ENCODE measurements at places on chromosomes 1 and 21.
A peak's percentile ranks its signal among the peaks of the same experiment; 100 is the strongest.

DNA sequence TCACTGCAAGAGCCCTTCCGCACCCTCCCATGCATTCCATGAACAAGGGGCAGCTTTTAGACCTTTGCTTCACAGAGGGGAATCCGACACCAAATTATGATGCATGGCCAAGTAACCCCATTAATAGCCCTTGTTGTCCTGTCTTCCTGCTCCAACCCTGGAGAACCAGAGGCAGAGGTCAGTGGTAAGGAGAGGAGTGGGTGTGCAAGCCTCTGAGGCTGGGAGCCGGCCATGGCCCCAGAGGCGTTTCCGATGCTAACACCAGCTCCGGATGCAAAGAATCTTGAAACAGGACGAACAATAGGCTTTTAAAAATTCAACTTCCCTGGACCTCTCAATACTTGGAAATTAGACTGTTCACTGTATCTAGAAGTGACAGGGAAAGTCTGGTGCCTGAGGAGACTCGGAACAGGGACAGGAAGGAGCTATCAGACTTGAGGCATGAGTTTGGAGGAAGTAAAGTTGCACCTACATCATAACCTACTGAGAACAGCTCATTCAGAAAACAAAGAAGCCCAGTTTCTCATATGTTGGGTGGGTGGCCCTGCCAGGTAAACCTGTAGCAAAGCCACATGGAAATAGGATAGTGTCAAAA, 101.2 kb upstream of the ERG start:
- no peak for DNase-seq

DNA sequence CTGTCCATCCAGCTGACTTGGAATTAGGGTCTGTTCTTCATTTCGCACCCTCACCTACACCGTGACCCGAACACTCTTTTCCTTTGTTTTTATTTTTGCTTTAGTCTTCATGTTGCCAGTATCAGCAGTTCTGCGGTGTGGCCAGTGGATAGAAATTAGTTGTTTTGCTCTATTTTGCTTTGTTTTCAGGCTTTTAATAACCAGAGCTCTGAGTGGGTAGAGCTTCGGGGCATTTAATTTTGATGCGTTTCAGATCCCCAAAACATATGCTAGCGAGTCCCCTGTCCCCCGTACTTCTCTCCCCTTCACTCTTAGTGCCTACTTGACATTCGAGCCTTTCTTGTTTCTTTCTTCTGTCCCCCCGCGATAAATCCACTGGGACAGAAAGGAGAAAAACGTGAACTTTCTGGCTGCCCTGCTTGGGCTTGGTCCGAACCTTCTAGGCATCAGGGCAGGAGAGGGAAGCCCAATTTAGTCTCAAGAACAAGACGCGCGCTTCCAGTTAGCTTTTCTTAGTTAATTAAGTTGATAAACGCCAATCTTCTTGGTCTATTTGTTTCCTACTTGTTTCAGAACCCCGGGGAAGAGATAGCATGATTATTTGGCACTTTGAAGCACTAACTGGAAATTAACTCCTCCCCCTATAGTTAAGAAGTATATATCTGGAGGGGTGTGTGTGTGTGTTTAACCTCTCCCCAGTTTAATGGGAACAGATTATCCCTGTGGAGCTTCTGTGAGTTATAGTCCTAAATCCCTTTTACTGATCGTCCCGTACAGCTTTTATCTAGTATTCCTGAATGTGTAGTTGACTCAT, 839 bp downstream of the SWT1 start:
- DNase-seq, result no peak

GRCh38 chr21:32604464-32604863, 7.7 kb downstream of the CFAP298 start:
- DNase-seq, result no peak

- no peak for DNase-seq
Measured at GRCh38 chr1:3320246-3321152, 134.0 kb upstream of the ARHGEF16 start.

DNA sequence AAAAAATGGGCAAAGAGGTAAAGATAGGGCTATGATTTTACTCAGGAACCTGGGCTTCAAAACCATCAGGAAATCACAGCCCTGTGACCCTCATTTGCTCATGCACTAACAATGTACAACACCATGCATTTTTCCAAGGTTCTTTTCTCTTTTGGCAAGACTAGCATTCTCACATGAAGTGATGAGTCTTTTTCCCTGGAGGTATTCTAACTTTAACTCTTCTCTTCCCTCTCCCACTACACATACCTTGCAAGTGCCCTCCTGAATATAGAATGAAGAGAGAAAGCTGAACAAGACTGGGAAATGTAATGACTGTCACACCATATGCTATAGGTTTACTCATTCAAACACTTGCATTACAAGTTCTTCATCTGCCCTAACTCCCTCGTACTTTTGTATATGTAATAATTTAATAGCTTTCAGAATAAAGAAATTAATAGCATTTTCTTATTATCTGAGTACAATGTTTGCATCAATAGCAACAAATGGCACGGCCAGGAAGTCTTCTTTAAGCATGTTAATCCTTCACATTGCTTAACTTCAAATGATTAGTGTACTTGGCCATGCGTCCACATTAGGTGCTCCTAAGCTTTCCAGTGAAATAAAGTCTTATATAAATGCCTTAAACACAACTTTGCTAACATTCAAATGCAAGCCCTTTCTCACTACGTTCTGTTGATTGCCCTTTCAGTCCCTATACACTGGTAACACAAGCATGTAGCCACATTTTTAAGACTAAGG, 1.8 kb downstream of the NIBAN1 start:
- peak; percentile 28 for DNase-seq

- DNase-seq, result peak; percentile 60
Measured at GRCh38 chr1:201883786-201884185, 4.9 kb upstream of the SHISA4 start.

DNA sequence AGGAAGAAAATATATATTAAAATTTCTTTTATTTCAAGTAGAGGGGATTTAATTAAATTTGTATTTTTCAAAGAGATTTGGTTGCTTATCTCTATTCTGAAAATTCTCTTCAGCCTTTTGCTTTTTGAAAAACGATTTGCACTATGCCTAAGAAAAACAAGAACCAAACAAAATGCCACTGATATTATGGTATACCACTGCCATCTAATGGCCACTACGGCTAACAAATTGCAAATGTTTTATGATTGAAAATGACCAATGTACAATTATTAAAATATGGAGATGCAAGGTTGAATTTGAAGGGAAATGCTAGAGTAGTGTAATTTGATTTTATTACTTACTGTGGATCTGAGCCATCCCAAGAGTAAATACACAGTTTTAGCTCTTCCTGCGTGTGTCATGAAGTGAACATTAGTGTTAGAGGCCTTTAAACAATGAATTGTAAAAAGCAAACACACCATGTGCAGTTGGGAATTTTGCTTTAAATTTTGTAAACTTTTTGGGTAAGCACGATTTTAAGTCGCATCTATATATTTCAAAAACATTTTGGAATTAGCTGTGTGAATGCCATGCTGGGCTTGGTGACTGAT, 137.4 kb upstream of the USP25 start:
- peak; percentile 50 for DNase-seq

DNA sequence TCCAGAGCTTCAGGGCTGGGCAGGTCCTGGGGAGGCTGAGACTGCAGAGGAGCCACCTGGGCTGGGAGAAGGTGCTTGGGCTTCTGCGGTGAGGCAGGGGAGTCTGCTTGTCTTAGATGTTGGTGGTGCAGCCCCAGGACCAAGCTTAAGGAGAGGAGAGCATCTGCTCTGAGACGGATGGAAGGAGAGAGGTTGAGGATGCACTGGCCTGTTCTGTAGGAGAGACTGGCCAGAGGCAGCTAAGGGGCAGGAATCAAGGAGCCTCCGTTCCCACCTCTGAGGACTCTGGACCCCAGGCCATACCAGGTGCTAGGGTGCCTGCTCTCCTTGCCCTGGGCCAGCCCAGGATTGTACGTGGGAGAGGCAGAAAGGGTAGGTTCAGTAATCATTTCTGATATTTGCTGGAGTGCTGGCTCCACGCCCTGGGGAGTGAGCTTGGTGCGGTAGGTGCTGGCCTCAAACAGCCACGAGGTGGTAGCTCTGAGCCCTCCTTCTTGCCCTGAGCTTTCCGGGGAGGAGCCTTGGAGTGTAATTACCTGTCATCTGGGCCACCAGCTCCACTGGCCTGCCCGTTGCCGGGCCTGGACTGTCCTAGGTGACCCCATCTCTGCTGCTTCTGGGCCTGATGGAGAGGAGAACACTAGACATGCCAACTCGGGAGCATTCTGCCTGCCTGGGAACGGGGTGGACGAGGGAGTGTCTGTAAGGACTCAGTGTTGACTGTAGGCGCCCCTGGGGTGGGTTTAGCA, 9.3 kb downstream of the MYBPH start:
- no peak for DNase-seq

DNA sequence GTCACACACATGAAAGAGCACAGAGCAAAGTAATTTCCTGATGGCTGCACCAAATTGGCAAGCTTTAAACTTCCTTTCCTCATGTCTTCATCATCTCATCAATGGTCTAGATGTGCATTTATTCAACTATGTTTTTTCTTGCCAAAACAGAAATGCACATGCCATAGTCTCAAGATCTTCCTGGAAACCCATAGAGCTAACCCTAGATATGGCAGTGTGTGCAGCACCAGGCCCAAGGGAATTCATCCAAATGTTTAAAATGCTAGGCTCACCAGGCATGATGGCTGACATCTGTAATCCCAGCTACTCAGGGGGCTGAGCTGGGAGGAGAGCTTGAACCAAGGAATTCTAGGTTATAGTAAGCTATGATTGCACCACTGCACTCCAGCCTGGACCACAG, 31.2 kb upstream of the PALMD start:
- DNase-seq, result no peak

GRCh38 chr1:111873460-111874030, 115.9 kb downstream of the KCND3 start:
- no peak for DNase-seq

GRCh38 chr1:87897481-87897880, 568.8 kb downstream of the LMO4 start:
- no peak for DNase-seq

- no peak for DNase-seq
Measured at GRCh38 chr1:43856188-43856587, 77.4 kb upstream of the ARTN start.

DNA sequence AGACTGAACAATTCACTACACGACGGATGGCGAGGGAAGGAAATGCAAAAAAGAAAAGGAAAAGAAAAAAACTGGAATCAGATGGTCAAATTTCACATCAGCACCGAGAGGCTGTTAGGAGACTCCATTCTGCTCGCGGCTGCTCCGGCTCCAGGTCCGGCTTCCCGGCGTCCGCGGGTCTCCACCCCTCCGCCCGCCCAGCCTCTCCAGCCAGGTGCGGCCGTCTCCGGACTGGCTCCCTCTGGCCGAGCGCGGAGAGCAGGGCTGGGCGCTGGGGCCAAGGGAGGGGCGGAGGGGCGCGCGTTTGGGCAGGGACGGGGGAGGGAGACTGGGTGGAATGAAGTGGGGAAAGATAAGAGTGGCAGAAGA, 332 bp downstream of the KCNJ6 start:
- no peak for DNase-seq

- no peak for DNase-seq
Measured at GRCh38 chr1:247338723-247339275, 7.1 kb upstream of the ZNF496 start.

DNA sequence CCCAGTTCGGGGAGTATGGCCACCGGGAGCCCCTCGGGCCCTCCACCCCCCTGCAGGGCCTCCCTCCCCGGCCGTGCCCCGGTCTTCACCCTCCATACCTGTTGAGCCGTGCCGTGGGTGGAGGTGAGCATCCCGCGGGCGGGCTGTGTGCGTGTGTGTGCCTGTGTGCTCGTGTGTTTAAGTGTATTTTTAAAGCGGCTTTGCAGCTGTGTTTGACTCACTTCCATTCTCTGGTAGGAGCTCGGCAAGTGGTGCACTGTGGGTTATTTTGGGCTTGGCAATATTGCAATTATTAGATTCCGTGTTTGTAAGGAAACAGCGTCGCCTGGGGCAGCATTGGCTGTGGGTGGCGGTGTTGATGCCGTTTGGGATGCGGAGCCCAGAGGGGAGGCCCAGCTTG, 20.3 kb upstream of the PLCH2 start:
- DNase-seq, result peak; percentile 7

DNA sequence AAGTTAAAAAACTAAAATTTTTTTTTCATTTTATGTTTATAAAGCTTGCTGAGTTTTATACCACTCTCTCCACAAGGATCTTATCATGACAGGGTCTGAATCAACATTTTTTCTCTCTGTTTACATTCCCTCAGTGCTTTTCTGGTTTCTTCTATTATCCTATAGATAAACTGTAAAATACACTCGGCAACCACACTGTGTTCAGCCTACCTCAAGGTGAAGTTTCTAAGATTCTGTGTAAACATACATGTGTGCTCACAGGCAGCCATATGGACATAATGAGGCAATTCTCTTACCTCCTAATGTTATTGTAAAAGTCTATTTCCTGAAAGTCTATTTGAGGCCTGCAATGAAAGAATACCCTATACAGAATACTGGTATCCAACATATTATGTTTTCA, 114.6 kb downstream of the NTPCR start:
- DNase-seq, result no peak

DNA sequence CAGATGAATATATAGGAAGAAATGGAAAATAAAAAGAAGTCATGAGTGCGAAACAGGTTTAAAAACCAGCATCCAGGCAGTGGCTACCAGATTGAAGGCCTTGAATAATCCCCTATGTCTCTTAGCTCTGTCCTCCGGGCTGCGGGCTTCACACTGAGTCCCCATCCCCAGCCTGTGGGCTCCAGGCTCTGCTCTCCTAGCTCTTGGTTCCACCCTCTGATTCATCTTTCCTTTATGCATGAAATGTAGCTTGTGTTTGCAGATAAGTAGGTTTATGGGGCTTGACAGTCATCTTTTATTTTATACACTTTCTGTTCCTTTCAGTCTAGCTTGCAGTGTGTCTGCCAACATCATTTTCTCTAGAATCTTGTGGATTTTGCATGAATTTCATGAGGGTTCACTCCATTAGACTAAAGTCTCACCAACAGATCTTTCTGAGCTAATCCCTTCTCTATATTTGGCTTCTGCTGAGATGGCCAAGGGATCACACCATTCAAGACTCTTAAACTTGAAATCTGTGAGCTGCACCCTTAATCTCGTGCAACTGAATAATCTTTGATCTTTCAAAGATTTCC, 174.5 kb downstream of the PLPPR4 start:
- no peak for DNase-seq

GRCh38 chr1:217244971-217245370, 385.9 kb downstream of the GPATCH2 start:
- DNase-seq, result no peak

GRCh38 chr1:230186003-230186863, 119.2 kb downstream of the GALNT2 start:
- peak; percentile 73 for DNase-seq

GRCh38 chr1:27811741-27812500, 18.7 kb upstream of the PPP1R8 start:
- no peak for DNase-seq

DNA sequence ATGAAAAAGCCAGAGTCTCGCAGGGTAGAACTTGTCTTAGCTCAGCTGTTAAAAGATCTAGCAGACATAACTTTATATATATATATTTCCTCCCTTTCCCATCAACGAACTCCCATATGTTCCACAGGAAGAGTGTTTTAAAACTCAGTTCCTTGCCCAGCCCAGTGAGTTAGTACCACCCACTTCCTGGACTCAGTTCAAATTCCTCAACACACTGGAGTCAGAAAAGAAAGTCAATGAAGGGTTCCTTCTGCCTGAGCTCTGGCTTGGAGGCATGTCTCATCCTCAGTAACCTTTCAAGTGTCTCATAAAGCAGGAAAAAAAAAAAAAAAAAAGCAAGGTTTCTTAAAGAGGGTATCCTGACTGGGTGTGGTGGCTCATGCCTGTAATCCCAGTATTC, 15.6 kb downstream of the TPM3 start:
- DNase-seq, result peak; percentile 57

- DNase-seq, result no peak
Measured at GRCh38 chr21:36535618-36536241, 55.8 kb upstream of the CLDN14 start.
